ENCODE measurements at places on chromosomes 4 and X.

GRCh38 chrX:41721590-41721989 lies 2.4 kb upstream of the GPR82 start:
- no peak for DNase-seq

DNA sequence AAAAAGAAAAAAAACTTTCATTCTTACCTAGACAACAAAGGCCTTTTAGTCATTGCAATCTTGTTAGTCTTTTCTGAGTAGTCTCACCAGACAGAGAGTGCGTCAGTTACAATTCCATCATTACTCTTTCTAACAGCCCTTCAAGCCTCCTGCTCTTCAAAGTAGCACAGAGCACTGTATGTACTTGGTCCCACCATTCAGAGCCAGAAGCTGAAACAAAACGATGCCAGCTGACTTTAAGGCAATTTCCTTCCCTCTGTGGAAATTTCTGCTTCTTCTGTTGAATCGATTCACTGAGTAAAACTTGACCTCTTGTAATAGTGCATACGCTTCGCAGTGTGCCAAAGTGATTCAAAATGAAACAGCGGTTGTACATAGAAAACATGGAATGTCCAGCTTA lies 57.7 kb upstream of the TENM3 start:
- no peak for DNase-seq

GRCh38 chr4:81505726-81506125 lies 34.0 kb upstream of the RASGEF1B start:
- DNase-seq: no peak

- DNase-seq: no peak
Observed at GRCh38 chr4:2432991-2433530, 14.3 kb downstream of the CFAP99 start.

DNA sequence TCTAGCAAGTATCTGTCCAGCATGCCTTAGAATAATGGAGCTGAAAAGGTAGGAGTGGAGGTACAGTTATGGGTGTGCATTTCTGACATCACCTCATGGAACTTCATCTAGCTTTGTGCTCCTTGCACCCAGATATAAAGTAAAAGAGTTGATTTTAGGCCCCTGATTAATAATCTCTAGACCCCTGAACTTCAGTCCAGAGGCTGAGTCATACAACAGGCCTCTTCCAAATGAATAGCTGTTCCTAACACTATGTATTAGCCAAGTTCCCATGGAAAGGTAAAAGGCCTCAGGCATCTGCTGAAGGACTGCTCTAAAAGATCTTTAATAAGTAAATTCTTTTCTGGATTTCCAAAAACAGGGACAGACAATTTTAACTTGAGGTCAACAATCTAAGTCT lies 16.2 kb downstream of the TBC1D9 start:
- no peak for DNase-seq

DNA sequence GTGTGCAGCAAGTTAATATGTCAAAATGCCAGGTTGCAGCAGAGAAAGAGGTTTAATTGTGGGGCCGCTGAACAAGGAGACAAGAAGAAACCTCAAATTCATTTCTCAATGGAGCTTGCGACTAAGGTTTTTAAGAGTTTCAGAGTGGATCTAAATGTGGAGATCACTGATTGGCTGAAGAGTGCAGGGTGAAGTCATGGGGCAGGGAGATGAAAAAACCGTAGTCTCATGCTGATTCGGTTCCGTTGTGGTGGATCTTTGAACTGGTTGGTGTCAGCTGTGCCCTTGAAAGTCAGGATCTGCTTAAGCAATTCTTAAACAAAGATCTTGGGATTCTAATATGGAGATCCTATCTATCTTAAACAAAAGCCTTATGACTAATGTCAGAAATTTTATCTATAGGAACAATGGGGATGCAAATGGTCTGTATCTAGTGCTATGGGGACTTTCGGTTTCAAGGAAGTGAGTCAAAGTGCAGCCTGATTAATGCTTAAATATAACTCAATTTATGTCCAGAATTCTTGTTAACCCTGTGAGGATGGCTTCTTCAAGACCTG lies 173.9 kb upstream of the CENPE start:
- no peak for DNase-seq

- DNase-seq: no peak
Observed at GRCh38 chrX:6770936-6771335, 236.0 kb upstream of the VCX3A start.

DNA sequence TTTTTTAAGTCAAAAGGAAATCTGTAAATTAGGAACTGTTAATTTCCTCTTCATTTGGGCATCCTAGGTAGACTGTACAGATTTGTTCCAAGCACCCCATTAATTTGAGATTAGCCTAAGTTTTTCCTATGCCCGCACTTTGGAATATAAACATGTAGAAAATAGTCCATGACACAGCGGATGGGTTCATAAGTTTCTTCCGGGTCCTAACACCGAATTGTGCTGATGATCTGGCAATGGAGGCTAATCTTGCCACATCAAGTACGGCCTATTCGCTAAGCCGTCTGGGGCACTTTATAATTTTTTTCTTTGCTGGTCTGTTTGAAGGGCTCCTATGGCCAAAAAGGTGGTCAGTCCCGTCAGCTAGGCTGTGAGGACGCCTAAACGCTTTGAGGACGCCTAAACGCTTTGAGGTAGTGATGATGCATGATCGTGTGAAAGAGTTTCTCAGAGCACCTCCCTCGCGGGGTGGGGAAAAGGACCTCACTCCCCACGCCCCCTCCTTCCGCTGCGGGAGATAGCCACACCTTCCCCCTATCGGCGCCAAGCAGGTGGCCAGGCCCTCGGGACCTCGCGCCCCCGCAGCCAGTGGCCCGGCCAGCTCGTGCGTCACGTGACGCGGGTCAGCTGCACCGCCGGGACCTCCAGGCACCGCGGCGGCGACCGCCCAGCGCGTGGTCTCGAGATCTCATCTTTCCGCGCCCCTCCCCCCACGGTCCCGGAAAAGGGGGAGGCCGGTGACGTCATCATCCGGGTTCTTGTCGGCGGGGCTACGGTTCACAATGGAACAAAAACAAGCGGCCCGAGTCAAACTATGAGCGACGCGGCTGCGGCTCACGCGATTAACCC lies 977 bp upstream of the USP9X start:
- peak; percentile 97 for DNase-seq

DNA sequence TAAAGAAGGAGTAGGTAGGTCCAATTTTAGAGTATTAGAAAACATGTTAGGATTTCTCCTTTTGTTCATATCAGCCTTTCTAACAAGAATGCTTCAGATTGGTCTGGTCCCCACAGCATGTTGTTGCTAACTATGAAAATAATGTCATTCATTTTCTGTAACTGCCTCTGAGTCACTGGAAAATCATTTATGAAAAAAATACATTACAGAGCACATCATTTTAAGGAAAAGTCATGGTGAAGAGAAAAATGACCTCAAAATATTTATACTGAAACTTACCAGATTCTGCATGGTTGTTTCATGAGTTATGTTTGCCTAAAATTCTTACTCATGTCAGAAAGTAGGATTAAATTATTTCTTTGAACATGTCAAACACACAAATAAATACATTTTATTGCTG lies 35.2 kb downstream of the DTHD1 start:
- no peak for DNase-seq

GRCh38 chr4:1195109-1195671 lies 22.8 kb upstream of the SPON2 start:
- peak; percentile 1 for DNase-seq

DNA sequence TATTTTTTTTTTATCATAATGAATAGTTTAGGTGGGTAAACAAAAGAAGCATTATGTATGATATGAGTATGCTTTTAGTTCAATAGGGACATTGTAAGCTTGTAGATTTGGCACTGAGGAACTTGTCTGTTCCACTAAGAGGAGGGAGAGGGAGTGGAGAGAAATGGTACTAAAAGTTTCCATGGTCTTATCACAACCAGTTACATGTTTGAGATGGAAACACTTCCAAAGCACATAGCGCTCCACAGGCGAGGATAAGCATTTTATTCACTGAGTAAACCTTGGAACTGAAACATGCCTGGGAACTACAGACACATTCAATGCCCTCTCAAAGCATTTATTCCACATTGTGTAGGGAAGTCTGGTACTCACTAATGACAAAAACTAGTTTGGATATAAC lies 15.5 kb downstream of the MYOZ2 start:
- no peak for DNase-seq
